ENCODE measurements at places on chromosomes 6 and 20.

DNA sequence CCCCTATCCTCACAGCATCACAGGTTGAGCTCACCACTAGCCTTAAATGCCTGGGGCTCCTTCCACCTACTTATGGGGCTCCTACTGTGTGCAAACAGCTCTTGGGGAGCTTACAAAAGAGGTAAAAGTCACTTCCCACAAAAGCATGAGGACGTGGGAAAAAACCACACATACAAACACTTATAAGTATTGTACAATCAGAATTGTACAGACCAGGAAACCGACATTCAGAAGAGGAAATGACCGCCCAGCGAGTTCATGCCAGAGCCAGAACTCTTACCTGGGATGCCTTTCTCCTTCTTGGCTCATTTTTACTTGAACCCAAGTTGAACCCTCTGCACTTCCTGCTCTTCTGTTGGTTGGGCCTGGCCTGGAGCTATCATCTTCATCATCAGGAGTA is 6.3 kb upstream of the PPP1R16B start:
- no peak for DNase-seq

DNA sequence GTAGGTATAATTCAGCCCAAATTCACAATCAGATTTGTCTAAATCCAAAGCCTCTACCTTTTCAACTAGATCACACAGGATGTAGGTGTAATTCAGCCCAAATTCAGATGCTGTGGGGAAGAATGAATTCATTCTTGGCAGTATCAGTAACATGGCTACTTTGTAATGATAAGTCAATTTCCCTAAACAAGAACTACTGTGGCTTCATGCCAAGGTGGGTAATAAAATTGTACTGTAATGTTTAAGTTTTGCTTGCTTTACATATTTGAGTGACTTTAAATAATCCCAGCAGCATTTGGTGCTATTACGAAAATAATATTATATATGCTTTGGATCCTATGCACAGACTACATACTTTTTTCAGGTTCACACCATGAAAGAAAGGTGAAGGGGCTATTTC is 239.1 kb downstream of the HDGFL1 start:
- no peak for DNase-seq

GRCh38 chr6:107868867-107869611 is 44.9 kb upstream of the SCML4 start:
- DNase-seq, result no peak

GRCh38 chr20:17657079-17657825 is 24.8 kb downstream of the RRBP1 start:
- no peak for DNase-seq

- DNase-seq, result no peak
Measured at GRCh38 chr6:143595251-143596036, 82.3 kb upstream of the PHACTR2 start.

DNA sequence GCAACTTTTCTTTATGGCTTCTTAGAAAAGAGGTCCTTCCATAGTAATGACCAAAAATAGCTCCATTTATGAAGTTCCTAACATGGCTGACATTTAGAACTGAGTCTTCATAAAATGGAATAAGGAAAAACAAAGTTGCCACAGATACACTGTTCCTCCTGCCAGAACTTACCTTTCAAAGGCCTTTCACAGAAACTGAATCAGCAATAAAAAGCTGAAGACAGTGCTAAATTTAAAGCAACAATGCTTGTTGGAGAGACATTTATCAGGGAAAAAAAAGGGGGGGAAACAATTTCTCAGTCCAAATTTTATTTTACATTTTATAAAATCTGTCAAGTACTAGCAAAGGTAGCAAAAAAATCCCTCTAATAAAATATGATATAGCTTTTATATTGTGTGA is 17.3 kb downstream of the DEK start:
- no peak for DNase-seq

- no peak for DNase-seq
Measured at GRCh38 chr6:132811276-132811675, 3.1 kb upstream of the RPS12 start.

- DNase-seq, result no peak
Measured at GRCh38 chr20:31872406-31872805, 2.0 kb downstream of the TTLL9 start.

DNA sequence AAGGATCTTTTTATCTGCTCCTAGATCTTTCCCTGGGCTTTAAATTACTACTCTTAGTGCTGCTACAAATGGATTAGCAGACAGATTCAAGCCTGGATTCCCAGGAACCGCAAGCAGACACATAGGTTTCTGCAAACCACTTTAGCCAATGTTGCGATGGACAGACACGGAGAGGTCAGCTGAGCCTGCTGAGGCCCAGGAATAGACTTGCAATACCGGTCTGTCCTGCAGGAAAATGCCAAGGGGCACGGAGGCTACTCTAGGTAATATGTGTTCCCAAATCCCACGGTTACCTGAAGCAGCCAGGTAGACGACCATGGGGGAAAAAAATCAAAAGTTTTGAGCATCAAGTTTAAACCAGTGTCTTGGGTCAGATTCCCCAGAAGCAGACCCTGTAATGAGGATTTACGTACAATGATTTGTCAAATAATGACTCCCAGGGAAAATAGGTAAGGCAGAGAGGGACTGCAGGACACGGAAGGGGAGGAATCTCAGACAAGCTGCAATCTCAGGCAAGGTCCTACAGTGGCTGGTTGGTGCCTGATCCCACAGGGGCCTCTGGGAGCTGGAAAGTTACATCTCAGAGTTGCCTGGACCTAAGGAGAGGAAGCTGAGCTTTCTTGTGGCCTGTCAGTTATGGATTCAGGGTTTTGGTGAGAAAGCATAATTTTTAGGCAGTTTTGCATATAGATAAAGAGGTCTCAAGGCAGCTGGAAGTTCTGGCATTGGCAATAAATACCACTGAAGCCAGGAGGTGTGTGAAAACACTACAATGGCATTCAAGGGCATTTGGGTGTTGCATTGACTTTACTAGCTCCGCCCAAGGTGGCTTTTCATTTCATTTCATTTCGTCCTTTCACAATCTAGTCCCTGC is 12.5 kb downstream of the OTOR start:
- DNase-seq, result no peak

- no peak for DNase-seq
Measured at GRCh38 chr20:61544910-61545889, 293.1 kb downstream of the CDH4 start.

GRCh38 chr6:123803504-123804013 is at the start of gene NKAIN2:
TSS of gene NKAIN2 (plus strand) at chr6:123803865.
- no peak for DNase-seq

DNA sequence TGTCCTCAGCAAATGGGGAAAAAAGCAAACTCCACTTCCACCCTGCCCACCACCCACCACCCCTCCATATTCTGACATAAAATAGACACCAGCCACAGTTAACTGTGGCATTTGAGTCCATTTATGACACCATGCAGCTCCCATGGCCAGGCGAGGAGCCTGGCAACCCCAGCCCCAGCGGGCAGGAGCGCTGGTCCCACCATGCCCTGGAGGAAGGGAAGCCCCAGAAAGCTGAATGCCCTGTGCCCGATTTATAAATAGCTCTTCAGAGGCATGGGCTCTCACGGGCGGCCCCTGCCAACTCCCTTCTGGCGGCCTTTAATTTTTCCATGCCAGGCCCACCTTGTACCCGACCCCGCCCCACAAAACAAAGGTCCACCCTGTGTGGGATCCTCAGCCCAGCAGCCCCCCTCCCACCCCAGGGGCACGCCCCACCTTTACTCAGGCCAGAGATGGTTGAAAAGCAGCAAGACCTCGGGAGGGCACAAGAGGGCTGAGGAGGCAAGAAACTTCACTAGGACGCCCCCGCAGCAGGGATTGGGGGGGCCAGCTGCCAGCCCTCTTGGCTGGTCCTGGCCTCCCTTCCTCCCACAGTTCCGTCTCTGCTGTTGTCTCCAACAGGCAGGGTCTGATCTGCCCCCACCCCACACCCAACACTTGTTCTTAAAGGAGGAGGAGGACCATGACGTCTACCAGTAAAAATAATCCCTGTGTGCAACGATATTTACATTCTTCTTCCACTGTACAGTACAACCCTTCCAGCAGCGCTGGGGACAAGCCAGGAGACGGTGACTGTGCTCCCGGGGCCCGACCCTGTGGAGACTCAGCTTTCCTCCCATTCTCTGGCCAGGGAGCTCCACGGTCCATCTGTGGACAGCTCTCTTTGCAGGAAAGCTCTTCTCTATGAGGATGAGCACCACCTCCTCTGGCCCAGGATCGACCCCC is 115.6 kb upstream of the CDYL start:
- DNase-seq, result no peak

- no peak for DNase-seq
Measured at GRCh38 chr6:2433266-2433665, 187.9 kb upstream of the GMDS start.

GRCh38 chr6:4776493-4777393 is 539 bp downstream of the CDYL start:
- peak; percentile 36 for DNase-seq

- DNase-seq, result peak; percentile 52
Measured at GRCh38 chr20:31861385-31862156, 8.8 kb downstream of the DUSP15 start.

- no peak for DNase-seq
Measured at GRCh38 chr6:38796850-38797249, 81.7 kb downstream of the DNAH8 start.

DNA sequence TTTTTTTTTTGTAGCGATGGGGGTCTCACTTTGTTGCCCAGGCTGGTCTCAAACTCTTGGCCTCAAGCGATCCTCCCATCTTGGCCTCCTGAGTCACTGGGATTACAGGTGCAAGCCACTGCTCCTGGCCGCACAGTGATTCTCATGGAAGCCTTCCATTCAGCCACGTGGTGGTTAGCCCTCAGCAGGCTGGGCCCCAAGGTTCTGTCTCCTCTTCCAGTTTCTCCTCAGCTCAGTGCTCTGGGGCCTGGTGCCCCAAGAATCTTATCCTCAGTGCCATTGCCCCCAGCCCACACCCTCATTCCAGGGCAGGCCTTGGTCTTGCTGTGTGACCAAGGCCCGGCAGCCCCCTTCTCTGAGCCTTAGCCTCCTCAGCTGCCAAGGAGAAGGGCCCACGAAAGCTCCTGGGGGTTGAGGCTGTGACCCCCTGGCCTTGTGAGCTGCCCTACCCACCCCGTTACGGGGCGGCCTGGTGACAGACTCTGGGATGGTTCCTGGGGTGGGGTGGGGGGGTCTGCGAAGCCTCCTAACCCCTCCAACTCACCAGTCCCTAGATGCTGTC is 16.4 kb downstream of the SRC start:
- no peak for DNase-seq

DNA sequence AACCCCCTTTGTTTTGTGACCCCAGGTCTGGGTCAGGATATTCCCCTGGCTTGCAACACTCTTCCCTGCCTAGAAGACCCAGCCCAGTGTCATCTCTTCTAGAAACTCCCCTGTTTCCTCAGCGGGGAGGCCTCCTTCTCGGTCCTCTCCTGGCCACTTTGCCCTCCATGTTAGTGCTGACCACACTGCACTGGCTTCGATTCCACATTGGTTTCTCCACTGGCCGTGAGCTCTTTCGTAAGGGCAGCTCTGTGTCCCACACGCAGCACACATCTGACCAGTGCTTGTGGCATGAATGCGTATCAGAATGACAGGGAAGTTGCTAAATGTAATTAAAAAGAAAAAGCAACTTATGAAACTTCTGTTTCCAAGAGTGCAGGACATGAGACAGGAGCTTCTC is 49.4 kb upstream of the FNDC1 start:
- no peak for DNase-seq

DNA sequence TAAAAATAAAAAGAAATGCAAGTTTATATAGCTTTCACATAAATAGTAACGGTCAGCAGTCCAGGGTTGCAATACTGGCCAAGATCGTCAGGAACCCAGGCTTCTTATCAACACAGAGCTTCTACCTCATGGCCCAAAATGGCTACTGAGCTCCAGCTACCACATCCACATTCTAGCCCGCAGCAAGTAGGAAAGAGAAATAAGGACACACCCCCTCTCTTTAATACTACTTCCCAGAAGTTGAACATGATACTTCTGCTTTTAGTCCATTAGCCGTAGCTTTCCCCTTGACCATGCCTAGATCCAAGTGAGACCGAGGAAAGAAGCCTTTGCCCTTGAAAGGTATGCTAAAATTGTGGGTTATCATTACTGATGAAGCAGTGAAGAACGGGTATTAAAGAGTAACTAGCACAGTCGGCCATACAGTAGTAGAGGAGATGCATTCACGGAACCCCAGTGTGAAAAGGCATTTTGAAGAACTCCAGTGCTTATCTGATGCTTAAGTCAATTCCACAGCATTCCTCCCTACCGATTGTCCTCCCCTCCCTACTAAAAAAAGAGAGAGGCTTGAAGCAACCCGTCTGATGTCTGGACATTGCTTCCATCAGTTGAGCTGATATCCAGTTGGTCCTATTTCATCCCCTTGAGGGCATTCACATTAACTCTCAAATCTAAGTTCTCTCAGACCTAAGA is 226.9 kb upstream of the RREB1 start:
- no peak for DNase-seq

DNA sequence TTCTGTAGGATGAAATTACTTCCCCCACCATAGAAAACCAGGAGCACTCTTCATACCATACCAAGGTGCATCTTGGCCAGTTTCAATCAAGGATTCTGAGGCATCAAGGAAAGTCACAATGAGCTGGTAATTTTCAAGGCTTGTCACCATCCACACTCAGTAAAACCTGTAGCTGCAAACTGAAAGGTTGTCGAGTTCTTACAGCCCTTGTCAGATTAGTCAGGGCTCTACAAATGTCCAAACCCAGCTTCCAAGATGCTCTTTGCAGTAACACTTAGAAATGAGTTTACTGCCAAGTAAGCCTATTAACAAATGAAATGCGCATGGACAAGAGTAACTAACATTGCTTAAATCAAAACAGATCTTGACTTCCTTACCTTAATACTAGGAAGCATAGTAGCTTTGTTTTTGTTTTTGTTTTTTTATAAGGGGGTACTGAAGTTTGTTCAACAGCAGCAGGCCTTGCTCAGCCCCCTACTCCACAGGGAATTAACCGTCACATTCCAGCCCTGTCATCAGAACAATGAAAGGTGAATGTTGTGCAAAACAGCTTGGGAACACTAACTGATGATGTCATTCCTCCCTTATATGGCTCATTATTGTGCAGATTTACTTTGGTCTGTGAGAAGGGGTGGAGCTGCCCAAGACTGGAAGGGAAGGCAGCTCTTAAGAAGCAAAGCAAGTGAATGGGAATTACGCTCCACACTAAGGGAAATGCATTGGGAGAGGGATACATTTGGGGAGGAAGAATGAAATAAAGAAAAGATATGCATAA is 49.9 kb upstream of the TMEM30A start:
- DNase-seq, result peak; percentile 60

DNA sequence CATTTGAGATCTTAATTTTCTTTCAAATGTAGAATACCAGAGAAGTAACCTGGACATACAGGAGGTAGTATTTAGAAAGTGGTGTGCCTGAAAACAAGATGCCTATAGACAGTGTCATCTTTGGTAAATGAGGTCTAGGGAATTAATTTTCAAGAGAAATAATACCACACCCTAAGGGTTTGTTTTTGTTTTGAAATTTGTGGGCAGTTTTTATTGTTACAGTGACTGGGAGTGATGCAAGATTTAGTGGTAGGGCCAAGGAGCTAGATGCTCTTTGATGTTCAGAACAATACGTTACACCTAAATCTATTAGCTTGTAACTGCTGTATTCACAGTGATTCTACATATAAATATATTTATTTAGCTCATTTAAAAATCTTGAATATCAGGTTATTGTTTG is 856.5 kb upstream of the MAP3K7 start:
- DNase-seq, result no peak

GRCh38 chr6:34570066-34570833 is 14.1 kb upstream of the SPDEF start:
- DNase-seq, result no peak

- DNase-seq, result no peak
Measured at GRCh38 chr6:13479971-13480434, 7.4 kb downstream of the GFOD1 start.

GRCh38 chr6:24330137-24330732 is 27.6 kb downstream of the DCDC2 start:
- DNase-seq, result no peak
